NCI-H2227 treated with DMSO at 0.1 percent for 48 hours (cell line): ENCODE measurements at places on chromosomes 1 and 21.

- DNase-seq = no peak
These were observed 137.5 kb upstream of the JUN start for GRCh38 chr1:58921342-58921741.

GRCh38 chr1:202234331-202235002 lies 40.9 kb downstream of the LGR6 start:
- no peak for DNase-seq

- DNase-seq = no peak
These were observed 105.5 kb downstream of the PDE9A start for GRCh38 chr21:42758721-42759593.

- no peak for DNase-seq
These were observed 32.0 kb upstream of the FAM89A start for GRCh38 chr1:231072041-231072440.
